SW480 (cell line): ENCODE measurements at places on chromosomes 7 and 10.

GRCh38 chr10:59354434-59354833 lies 7.9 kb downstream of the FAM13C start:
- no peak for DNase-seq

- DNase-seq: no peak
Observed at GRCh38 chr7:21758286-21758685, 187.4 kb downstream of the CDCA7L start.

DNA sequence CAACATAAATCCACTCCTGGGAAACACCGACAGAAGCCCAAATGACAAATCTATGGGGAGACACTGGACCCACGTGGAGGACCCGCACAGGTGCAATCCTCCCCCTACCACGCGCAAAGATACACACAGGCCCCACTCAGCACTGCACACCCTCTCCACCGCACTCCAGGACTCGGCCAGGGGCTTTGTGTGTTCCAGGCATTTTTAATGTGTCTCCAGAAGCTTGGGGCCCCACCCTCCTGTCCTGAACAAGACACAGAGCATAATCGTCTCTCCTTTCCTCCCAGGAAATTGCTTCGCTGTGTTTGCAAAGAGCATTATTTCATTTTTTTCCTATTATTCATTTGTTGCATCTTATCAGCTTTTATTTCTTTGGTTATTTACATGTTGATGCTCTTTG lies 82.8 kb downstream of the GLI3 start:
- no peak for DNase-seq

DNA sequence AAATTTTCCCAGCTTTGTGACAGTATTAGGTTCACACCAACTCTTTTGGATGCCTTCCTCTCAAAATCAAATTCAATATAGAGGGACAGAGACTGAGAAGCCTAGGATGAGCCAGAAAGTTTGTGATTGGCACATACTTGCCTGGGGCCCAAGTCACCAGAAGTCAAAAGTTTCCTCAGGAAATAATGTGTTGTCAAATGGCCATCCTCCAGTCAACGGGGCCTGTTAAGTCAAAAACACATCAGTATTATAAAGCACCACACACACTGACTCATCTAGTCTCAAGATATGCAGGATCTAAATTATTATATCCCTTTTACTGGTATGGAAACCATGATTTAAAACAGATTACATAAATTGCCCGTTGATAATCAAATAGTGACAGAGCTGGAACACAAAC lies 158.1 kb downstream of the AHR start:
- no peak for DNase-seq

DNA sequence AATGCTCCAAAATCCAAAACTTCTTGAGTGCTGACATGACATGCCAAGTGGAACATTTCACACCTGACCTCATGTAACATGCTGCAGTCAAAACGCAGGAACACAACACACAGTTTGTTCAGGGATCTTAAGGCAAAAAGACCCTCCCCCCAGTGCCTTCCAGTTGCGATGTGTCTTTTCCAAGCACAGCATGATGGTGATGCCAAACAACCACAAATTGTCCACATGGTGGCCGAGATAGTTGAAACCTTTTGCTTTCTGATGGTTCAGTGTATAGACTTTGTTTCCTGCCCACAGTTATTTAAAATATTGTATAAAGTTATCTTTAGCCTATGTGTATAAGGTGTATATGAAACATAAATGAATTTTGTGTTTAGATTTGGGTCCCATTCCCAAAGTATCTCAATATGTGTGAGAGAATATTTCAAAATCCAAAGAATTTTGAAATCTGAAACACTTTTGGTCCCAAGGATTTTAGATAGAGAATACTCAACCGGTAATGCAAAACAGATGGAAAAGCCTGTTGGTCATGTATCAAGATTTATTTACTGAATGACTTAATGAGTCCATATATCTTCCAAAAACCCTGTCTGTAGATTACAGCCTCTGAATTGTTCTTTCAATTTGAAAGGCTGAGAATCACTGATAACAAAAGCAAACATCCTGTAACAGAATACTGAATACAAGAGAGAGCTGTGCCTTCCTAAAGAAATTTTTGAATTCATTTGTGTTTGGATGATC lies 93.4 kb upstream of the OIT3 start:
- no peak for DNase-seq

DNA sequence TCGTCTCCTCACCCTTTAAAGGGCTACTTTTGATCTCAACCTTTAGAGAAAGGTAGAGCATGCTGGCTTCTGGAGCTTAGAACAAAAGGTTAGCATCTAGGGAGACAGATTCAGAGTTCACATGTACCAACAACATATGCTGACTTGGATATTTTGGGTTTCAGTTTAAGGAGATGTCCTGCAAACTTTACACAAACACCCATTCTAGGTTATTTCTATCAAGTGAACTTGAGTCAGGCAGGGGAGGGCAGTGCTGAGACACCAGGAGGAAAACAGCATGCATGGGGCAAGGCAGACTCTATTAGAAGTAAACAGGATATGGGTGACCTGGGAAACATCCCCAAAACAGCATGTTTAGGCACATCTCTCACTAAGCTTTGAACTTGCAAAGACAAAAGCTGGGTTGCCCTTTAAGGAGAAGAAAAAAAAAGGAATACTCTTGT lies 43.8 kb downstream of the ARL4A start:
- peak; percentile 35 for DNase-seq

DNA sequence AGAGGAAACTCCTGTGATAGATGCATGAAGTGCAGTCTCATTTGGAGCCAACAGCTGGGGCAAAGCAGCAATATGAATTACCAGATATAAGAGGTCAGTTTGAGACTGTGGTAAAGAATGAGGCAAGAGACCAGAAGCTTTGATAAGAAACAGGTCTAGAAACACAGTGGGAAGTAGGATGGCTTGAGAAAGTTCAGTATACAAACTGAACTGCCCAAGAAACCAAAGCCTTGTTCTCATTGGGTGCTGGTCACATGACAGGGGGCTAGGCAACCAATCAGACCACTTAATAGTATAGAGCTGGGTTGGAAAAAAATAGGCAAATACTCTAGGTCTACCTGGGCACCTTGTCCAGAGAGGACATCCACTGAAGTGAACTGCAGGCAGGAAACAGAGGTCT lies 46.2 kb upstream of the PLCE1 start:
- DNase-seq: no peak

GRCh38 chr10:95431900-95432342 lies 129.2 kb downstream of the SORBS1 start:
- peak; percentile 55 for DNase-seq

DNA sequence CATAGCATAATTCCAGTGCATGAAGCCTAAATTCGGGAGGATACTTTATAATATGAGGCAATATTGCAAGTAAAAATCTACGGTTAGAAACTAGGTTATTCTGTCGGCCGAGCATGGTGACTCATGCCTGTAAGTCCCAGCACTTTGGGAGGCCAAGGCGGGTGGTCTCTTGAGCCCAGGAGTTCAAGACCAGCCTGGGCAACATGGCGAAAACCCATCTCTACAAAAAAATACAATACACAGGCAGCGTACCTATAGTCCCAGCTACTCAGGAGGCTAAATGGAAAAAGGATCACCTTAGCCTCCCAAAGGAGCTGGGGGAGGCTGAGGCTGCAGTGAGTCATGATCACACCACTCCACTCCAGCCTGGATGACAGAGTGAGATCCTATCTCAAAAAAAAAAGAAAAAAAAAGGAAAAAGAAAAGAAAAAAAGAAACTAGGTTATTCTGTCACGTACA lies 14.2 kb downstream of the SKAP2 start:
- no peak for DNase-seq

- DNase-seq: no peak
Observed at GRCh38 chr7:106914018-106914607, 49.0 kb downstream of the PIK3CG start.

- DNase-seq: no peak
Observed at GRCh38 chr7:22082553-22082885, 136.8 kb upstream of the CDCA7L start.

GRCh38 chr10:126439942-126440341 lies 51.7 kb upstream of the ADAM12 start:
- DNase-seq: peak; percentile 41

- no peak for DNase-seq
Observed at GRCh38 chr7:158063850-158064610, 523.6 kb downstream of the PTPRN2 start.

GRCh38 chr7:39733881-39734632 lies 110.7 kb downstream of the RALA start:
- peak; percentile 59 for DNase-seq

- no peak for DNase-seq
Observed at GRCh38 chr7:15471669-15471950, 90.2 kb downstream of the AGMO start.

DNA sequence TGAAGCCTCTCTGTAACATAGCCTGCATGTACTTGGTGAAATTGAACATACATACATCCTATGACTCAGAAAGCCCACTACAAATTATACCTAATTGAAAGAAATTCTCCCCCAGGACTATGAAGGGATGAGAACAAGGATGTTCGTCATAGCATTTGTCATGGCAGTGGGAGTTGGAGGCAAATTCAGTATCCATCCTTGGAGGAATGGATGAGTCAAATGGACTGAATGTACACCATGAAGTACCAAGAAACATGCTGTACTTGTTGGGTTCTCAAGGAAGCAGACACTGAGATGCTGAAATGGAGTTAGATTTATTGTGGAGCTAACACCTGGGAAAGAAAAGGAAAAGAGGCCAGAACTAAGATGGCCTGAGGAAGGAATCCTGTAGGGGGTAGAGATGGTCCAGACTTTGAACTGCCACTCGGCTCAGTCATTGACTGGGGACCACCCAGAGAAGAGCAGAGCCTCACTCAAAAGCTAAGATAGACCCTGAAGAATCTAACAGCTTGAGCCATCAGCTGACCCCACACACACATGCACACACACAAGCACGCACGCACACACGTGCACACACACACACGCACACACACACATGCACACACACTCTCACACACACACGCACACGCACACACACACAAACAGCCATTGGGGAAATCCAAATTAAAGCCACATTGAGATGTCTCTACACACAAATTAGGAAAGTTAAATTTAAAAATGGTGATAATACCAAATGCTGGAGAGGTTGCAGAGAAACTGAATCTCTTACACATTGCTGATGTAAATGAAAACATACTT lies 22.3 kb downstream of the AOC1 start:
- no peak for DNase-seq

GRCh38 chr10:117444497-117445040 lies 69.3 kb upstream of the PDZD8 start:
- no peak for DNase-seq
